ENCODE measurements at places on chromosomes 3 and 15.

GRCh38 chr15:39298271-39298962 is 282.5 kb upstream of the THBS1 start:
- no peak for DNase-seq

GRCh38 chr3:30747771-30748281 is 141.4 kb downstream of the TGFBR2 start:
- peak; percentile 79 for DNase-seq

GRCh38 chr15:25738171-25738965 is 124.8 kb downstream of the ATP10A start:
- peak; percentile 16 for DNase-seq

GRCh38 chr3:171506743-171507319 is 46.6 kb upstream of the TNIK start:
- peak; percentile 58 for DNase-seq

GRCh38 chr15:26890988-26891387 is 24.1 kb downstream of the GABRA5 start:
- no peak for DNase-seq

DNA sequence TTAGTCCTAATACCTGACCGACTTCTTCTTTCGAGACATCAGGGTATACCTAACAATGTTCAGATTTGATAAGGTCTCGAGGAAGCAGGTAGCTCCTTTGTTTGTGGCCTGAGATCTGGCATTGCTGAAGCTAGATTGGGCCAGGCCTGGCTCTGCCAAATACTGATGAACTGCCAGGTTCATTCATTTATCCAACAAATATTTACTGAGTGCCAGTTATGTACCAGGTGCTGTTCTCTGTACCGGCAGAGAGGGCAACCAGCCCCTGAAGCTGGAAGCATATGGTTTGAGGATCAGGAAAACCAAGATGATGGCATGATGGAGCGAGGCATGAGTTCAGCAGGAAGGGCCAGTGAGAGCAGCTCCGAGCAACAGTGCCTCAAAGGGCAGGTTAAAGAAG is 196.2 kb upstream of the NSMCE3 start:
- DNase-seq: no peak

DNA sequence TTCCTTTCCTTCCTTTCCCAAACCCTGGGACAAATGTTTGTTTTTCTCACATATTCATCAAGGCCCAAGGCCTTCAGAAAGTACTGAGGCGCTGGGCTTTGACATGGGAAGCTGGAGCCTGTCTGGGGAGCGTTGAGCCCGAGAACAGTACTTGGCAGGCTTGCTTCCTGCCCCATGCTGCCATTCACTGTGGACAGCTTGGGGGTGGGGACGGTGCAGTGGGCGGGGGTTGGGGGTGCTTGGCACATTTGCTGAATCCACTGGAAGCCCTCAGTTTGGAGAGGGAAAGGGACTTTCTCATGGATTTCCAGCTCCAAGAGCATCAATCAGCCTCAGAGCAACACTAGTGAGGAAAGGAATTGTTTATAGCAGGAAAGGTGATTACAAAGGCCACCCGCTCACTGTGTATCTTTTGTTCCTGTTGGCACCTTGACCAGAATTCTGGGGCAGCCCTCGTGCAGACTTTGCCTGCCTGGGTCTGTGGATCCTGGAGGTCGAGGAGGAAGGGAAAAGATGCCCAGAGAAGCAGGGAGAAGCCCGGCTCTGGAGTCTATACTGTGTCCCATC is 199.8 kb upstream of the RGMA start:
- DNase-seq: no peak

DNA sequence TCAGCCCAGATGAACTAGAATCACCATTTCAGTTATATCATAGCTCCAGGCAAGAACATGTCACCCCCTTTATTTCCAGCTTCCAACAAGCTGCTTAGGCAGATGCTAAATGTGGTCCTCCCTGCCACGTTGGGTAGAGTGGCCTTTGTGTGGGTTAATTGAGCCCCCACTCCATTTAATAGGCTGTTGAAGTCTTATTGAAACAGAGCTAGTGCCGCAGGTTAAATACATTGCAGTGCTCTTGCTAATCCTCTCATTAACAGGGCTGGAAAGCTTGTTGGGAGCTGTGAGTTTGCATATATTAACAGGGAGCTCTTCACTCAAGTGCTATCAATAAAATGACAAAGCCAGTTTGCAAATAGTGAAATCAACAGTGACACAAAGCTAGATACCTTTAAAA is 248.4 kb upstream of the CMC1 start:
- DNase-seq: no peak

Measured in GM23248 (cell line).